Gastrocnemius medialis (tissue), 4 donors: ENCODE measurements at places on chromosomes 5 and 9. TPM values are rescaled to one million over a fixed set of nuclear protein-coding genes. Genes with fewer than 3 reads are reported as not detected.

DNA sequence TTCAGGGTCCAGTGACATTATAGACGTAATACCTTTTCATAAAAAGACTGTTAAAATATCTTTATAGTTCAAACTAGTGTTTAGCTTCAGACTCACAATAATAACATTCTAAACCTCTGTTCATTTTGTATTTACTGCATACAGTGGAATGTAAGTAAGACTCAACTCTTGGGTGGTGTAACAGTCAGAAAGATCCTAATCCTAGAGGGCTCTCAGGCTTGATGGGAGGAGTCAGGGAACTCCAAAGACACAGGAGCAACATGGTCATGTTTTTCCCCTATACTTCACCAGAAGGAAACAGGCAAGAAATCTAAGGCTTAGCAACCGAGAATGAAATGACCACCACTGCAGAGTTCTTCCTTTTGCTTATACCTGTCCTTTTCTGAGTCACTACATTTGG is 82.6 kb downstream of the MRPS27 start:
- H3K4me3 ChIP-seq = no peak overlapping the region
- peaks cover 23% of the 10 kb centered on the region for H3K4me1 ChIP-seq
- no peaks in the 10 kb centered on the region for H3K27me3 ChIP-seq
- no peak overlapping the region for H3K27ac ChIP-seq
- peaks cover 7% of the 10 kb centered on the region for H3K36me3 ChIP-seq
- no peak for DNase-seq

DNA sequence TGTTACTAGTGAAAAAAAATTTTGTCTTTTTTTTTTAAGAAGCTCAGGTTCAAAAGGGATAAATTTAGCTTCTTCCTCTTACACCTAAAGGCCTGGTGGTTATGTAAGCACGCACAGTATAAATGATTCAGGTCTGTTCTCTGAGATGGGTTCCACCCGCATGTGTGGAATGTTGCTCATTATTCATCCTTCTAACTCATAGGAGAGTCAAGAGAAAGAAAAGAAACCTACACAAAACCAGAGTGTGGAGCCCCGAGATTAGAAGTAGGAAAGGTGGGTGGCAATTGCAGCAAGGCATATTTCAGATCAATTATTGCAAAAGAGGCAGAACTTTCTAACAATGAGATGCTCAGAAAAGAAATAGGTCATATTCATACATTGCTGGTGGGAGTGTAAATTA is 13.5 kb downstream of the PLAC8L1 start:
- no peaks in the 10 kb centered on the region for H3K27me3 ChIP-seq
- H3K4me3 ChIP-seq = no peak overlapping the region
- H3K4me1 ChIP-seq = peaks cover under 1% of the 10 kb centered on the region
- no peak for DNase-seq
- no peak overlapping the region for H3K27ac ChIP-seq

- DNase-seq = no peak
- H3K4me3 ChIP-seq = no peak overlapping the region
- no peaks in the 10 kb centered on the region for H3K36me3 ChIP-seq
- no peak overlapping the region for H3K27ac ChIP-seq
Observed at GRCh38 chr5:79578876-79579275, 33.4 kb upstream of the TENT2 start.

DNA sequence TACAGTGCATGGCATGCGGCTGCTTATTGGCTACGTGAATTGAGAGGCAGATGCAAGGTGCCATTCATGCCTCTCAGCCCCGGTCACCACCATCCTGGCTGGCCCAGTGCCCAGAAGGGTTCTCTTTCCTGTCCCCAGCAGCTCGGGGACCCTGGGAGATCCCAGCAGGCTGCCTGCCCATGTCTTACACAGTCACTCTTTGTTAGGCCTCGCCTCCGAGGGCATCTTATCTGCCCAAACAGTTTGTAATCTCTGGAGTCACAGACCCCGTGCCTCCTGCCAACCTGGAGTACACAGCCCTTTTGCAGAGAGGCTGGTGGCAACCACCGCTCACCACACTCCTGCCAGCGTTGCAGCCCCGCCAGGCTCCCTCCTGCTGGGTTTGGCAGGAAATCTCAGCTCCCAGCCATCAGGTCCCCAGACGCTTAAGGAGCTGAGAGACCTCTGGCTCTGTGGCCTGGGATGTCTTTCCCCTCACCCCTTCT is 7.0 kb upstream of the AK1 start:
- no peaks in the 10 kb centered on the region for H3K27me3 ChIP-seq
- H3K4me1 ChIP-seq = peaks cover 13% of the 10 kb centered on the region
- H3K27ac ChIP-seq = peak overlapping the region; percentile 57
- DNase-seq = no peak

GRCh38 chr5:61329550-61330128 is 2.4 kb upstream of the ZSWIM6 start:
- H3K4me1 ChIP-seq = peaks cover 10% of the 10 kb centered on the region
- no peaks in the 10 kb centered on the region for H3K27me3 ChIP-seq
- H3K4me3 ChIP-seq = no peak overlapping the region

GRCh38 chr9:126367139-126367538 is 40.5 kb downstream of the MVB12B start:
- H3K27me3 ChIP-seq = no peaks in the 10 kb centered on the region
- no peak overlapping the region for H3K4me3 ChIP-seq
- H3K4me1 ChIP-seq = peaks cover 6% of the 10 kb centered on the region
- H3K27ac ChIP-seq = peak overlapping the region; percentile 7

DNA sequence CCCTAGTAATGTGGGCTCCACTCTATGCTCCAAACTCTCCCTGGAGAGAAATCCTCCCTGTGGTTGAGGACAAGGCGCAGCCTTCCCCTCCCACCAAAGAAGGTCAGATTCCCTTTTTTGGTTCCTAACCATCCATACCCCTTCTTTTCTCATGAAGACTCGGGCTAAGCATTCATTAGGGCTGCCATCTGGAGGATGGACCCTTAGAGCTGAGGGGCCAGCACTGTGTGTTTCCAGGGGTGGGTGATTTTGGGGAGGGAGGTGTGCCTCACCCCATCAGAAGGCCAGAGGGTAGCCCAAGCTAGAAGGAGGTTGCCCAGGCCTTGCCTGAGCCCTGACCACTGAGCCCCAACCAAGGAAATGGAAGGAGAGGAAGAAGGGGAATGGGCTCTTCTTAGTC is 36.8 kb downstream of the TGFBI start:
- no peak overlapping the region for H3K4me3 ChIP-seq
- DNase-seq = no peak
- H3K27ac ChIP-seq = no peak overlapping the region
- peaks cover 4% of the 10 kb centered on the region for H3K4me1 ChIP-seq

DNA sequence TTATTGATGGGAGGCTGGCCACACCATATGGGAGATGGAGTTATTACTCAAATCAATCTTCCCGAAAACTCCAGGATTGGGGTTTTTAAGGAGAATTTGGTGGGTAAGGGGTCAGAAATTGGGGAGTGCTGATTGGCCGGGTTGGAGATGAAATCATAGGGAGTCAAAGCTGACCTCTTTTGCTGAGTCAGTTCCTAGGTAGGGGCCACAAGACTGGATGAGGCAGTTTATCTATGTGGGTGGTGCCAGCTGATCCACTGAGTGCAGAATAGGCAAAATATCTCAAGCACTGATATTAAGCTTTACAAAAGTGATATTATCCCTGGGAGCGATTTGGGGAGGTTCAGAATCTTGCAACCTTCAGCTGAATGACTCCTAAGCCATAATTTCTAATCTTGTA is 75.7 kb upstream of the CLINT1 start:
- no peaks in the 10 kb centered on the region for H3K27me3 ChIP-seq
- no peaks in the 10 kb centered on the region for H3K36me3 ChIP-seq
- H3K4me3 ChIP-seq = no peak overlapping the region

DNA sequence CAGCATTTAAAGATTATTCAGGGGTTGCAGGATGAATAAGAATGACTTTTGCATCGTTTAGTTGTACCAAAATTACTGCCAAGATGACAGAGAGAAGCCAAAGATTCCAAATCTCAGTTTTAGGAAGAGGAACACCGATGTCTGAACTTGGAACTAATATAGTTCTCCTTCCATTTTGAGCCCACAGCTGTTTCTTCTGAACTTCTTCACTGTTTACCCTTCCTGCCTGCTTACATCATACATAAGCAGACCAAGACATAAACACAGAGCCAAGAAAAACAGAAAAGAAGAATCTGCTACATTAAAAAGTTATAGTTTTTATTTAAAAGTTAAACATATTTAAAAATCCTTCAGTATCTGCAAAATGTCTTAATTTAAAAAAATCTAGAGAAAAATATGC is 146.9 kb upstream of the RAPGEF1 start:
- no peaks in the 10 kb centered on the region for H3K36me3 ChIP-seq
- H3K4me3 ChIP-seq = no peak overlapping the region
- H3K27ac ChIP-seq = no peak overlapping the region
- DNase-seq = no peak
- peaks cover 13% of the 10 kb centered on the region for H3K4me1 ChIP-seq
- H3K27me3 ChIP-seq = no peaks in the 10 kb centered on the region

- DNase-seq = no peak
- H3K27ac ChIP-seq = no peak overlapping the region
- H3K36me3 ChIP-seq = no peaks in the 10 kb centered on the region
- H3K27me3 ChIP-seq = no peaks in the 10 kb centered on the region
Observed at GRCh38 chr9:97299809-97300414, 7.5 kb upstream of the CCDC180 start.

DNA sequence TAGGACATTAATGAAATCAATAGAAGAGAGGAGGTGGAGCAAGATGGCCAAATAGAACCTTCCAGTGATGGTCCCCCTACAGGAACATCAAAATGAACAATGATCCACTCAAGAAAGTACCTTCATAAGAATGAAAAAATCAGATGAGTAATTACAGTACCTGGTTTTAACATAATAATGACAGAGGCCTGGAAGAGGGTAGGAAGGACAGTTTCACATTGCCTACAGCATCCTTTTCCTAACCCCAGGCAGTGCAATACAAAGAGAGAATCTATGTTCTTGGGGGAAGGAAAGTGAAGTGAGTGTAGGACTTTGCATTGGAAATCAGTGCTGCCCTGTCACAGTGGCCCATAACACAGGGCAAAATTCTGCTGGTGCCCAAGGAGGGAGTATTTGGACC is 81.2 kb upstream of the SPTLC1 start:
- H3K4me3 ChIP-seq = no peak overlapping the region
- H3K27ac ChIP-seq = no peak overlapping the region
- no peaks in the 10 kb centered on the region for H3K4me1 ChIP-seq
- H3K36me3 ChIP-seq = no peaks in the 10 kb centered on the region
- no peaks in the 10 kb centered on the region for H3K27me3 ChIP-seq

DNA sequence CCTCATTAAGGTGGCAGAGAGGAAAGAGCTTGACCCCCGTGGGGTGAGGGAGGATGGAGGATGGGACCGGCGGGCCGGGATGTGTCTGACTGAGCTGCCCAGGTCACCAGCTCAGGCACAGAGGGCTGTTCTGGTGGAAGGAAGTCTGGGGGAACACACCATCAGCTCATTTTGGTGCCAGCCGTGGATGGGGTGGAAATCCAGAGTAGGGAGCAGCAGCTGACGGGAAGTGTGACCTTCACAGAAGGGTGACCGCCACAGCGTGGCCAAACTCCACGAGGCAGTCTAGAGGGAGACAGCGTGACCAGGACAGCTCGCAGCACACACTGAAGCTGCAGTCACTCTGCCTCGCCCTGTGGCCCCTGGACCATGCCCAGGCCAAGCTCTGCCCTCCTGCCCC is 45.3 kb upstream of the PHYKPL start:
- no peaks in the 10 kb centered on the region for H3K27me3 ChIP-seq
- H3K4me3 ChIP-seq = no peak overlapping the region
- no peak overlapping the region for H3K27ac ChIP-seq
- H3K4me1 ChIP-seq = no peaks in the 10 kb centered on the region

Gene LCN12
- not detected for total RNA-seq
